ENCODE measurements at places on chromosomes 1 and 21.
A peak's percentile ranks its signal among the peaks of the same experiment; 100 is the strongest.

- DNase-seq = no peak
Observed at GRCh38 chr21:45839274-45839673, 142.3 kb upstream of the COL6A1 start.

DNA sequence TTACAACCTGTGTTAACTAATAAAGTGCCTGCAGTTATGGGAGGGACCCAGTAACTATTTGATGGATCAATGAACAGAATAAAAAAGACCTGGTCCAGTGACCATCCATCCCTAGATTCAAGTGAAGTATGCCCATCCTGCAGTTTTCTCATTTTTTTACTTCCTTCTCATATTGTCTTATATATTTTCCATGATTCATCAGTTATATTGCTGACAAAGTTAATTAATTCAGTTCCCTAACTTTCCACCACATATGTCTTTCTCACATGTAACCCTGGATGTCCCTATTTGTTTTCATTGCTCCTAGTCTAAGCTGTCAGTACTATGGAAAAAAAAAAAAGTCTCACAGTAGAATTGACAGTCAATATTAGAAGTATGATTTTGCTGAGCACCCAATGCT lies 64.3 kb downstream of the ITGB3BP start:
- DNase-seq = no peak

GRCh38 chr1:236868625-236869467 lies 73.8 kb downstream of the MTR start:
- DNase-seq = peak; percentile 1

- DNase-seq = no peak
Observed at GRCh38 chr1:179230251-179230650, 774 bp upstream of the ABL2 start.

GRCh38 chr1:246427611-246428010 lies 79.5 kb downstream of the SMYD3 start:
- no peak for DNase-seq

DNA sequence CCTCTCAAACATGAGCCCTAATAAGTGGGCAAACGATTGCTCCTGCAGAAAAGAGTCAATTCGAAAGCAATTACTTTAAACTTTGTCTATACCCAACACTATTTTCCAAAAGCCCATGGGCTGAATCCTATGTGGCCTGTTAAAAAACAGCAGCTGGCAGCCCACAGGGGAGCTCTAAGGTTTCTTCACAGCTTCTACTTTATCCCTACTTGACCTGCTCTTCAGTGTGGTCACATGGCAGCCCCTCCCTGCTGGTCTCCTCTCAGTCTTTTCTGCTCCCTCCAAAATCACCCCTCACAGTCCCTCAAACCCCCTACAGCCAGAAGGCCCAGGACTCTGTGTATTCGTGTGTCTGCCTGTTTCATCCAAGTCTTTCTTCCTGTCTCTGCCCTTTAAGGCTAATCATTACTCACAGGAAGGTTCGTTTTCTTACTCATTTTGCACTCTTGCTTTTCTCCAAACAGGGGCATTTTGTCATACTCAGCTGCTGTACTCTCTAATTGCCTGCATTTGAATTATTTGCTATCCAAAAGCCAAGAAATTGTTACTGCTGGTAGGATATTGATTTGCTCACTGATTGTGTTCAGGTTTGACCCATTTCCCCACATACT lies 62.4 kb upstream of the FAM3B start:
- DNase-seq = no peak

DNA sequence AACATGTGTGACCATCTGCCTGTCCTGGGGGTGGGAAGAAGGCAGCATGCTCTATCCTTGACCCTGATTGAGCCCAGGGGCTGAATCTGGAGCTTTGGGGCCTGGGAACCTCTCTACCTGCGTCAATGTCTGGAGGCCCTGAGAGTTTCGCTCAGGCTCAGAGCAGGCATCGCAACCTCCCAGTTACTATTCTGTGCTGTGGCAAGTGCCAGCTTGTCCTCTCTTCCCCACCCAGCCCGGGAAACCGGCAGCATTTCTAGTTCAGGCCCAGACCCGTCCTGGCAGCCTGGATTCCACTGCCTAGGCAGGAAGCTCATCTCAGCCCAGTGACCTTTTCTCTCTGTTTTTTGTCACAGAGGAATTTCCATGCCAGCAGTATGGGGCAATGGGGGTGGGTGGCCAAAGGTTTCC lies 10.0 kb upstream of the IRF6 start:
- no peak for DNase-seq

DNA sequence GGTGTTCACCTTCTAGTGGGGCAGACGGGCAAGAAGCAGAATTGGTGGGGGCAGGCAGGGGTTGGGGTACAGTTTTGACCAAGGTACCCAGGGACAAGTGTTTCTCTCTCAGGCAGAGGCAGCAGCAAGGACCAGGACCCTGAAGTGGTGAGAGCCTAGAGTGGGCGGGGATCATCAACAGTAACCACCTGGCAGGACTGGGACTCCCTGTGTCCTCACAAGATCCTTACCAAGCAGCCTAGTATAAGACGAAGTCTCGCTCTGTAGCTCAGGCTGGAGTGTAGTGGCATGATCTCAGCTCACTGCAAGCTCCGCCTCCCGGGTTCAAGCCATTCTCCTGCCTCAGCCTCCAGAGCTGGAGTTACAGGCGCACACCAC lies 3.2 kb upstream of the NADK start:
- no peak for DNase-seq

GRCh38 chr1:161781995-161782394 lies 15.9 kb downstream of the ATF6 start:
- no peak for DNase-seq

DNA sequence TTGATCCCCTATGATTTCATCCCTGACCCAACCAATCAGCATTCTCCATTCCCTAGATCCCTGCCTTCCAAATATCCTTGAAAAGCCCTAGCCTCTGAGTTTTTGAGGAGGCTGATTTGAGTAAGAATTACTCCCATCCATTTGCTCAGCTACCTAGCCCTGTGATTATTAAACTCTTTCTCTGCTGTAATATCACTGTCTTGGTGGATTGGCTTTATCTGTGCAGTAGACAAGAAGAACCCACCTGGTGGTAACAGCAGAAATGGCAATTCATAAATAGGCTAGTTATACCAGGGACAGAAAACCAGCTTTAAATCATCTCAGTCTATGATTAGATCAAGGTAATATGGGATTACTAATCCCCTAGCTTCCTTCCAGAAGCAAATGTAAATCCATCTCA lies 13.0 kb downstream of the IL20 start:
- no peak for DNase-seq

DNA sequence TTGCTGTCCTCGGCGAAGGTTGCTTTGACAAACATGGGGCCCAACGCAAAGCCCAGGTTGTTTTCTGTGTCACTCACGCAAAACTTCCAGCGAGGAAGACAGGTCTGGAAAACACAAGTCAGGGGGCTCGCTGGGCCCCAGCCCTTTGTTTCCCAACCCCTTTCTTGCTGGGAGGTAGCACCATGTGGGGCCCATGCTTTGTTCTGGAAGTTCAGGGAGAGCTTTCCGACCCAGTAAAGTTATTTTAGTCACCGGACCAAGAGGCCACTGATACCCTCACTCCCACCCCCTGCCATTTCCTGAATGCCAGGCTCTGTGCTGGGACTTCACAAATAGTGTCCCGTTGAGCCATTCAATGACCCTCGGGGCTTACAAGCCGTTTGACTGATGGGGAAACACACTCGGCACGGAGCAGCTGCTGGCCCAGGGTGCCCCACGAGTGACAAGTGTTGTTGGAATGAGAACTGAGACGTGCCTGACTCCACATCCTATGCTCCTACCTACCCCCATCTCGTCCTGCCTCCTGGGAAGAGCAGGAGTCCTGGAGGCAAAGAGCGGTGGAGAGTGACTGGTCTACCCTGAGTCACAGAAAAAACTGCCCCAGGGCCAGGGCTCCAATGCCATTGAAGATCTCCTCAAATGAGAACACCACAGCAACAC lies 52.0 kb downstream of the ECE1 start:
- no peak for DNase-seq

GRCh38 chr1:155093911-155094621 lies 15.4 kb downstream of the EFNA3 start:
- DNase-seq = no peak

DNA sequence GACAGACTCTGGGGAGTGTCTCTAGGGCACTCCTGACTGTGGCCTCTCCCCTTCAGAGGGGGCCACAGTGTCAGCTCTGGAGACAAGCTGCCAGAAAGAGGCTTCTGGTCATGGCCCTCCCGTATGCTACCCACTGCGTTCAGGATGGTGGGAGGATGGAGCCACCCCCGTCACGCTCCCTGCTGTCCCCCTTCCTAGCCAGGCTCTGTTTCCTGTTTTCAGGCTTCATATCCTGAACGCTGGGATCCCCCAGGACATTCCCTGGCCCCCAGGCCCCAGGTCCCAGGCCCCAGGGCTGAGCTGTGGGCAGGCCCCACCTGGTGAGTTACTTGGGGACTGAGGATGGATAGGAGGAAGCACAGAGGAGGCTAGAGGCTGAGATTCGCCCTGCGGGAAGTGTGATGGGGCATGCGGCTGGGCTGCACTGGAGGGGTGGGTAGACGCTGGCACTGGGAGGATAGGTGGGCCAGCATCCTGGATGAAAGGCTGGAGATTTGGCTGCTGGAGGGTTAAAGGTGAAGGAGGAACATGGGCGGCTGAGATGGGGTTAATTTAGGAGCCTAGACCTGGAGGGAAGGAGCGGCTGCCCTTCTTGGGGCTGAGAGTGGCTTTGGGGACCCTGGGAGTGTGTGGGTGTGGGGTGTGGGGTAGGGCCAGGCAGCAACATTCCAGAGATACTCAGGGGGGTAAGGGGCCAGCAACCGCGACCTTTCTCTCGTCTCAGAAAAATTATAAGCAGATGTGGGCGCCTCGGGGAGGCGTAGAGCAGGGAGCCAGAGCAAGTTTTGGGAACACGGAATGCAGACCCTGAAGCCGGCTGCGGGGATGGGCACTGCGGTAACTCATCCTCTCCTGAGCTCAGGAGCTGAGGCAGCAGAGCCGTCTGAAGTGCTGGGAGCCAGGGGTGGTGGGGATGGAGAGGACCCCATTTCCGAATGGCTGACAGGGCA lies 8.7 kb downstream of the PEAR1 start:
- no peak for DNase-seq

DNA sequence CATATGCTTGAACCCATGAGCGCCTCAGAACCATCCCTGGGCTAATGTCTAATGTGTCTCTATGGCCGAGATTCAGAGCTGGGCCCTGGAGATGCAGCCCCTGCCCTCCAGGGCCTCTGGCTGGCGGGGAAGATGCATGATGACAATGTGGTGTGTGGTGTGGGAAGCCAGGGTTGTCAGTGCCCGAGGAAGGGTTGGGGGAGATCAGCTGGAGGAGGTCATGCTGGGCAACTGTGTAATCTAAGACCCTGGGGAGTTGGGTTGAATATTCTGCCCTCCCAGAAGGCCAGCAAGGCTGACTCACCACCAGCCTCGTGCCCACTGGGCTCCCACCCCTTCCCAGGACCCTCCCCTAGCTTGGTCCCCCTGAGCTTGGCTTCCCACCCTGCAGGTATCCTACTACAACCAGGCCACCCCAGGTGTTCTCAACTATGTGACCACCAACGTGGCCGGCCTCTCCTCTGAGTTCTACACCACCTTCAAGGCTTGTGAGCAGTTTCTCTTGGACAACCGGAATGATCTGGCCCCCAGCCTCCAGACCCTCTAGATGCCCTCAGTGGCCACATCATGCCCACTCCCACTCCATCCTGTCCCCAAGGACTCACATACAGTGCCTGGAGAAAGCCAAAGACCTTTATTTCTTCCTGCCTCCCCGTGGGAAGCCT lies 14.6 kb downstream of the FAM151A start:
- no peak for DNase-seq

- DNase-seq = no peak
Observed at GRCh38 chr1:107637101-107637500, 327.9 kb downstream of the VAV3 start.

DNA sequence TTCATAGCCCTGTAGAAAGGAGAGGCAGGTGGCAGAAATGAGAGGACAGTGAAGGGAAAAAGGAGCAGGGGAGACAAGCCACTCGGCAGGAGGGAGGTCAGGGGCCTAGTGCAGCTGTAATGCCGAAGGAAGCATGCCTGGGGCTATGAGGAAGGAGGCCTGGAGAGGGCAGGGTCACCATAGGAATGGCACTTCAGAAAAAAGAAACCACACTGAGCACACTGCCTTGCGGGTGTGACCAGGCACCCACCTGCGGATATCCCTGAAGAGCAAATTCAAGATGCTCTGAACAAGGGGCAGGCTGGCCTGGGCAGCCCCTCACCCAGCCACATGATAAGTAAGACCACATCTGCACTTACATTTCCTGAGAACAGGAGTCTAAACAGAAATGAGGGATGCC lies 104.7 kb downstream of the JAK1 start:
- no peak for DNase-seq

DNA sequence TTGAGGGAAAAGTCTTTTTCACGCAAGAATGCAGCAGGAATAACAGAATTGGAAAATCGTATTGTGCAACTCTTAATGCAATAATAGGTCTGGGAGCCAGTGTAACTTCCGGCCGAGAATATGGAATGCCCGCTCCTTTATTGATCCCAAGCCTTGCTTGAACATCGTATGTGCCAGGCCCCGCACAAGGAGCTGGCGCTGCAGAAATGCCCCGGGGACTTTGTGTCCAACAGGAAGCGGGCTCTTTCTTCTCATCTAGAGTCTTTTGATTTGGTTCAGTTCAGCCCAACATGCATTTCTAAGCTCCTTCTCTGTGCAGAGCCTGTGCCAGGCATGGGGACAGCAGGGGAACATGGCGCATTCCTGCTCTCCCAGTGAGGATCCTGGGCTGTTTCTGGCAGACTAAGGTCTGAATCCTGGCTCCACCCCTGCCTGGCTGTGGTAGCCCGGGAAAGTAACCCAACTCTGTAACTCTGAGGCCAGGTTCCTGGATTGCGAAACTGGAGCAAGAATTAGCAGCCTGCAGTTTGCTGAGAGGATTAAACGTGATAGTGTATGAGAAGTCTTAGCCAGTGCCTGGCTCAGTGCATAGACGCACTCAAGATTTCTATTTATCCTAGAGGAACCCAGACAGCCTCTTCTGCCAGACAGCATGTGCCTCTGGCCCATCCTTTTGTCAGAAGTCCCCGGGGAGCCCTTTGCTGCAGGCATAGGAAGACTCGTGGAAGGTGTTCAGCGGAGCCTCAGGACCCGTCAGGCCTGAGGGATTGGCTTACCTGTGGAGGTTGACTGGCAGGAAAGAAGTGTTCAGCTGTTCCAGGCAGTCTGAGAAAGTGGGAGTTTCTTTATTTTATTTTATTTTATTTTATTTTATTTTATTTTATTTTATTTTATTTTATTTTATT lies 987 bp upstream of the CDCP2 start:
- DNase-seq = no peak

GRCh38 chr1:39988618-39989343 lies 33.8 kb downstream of the MFSD2A start:
- DNase-seq = no peak
